ENCODE measurements at places on chromosomes 16 and 17.
A peak's percentile ranks its signal among the peaks of the same experiment; 100 is the strongest.

- no peak for DNase-seq
These were observed 8.9 kb downstream of the DCAKD start for GRCh38 chr17:45042346-45043120.

DNA sequence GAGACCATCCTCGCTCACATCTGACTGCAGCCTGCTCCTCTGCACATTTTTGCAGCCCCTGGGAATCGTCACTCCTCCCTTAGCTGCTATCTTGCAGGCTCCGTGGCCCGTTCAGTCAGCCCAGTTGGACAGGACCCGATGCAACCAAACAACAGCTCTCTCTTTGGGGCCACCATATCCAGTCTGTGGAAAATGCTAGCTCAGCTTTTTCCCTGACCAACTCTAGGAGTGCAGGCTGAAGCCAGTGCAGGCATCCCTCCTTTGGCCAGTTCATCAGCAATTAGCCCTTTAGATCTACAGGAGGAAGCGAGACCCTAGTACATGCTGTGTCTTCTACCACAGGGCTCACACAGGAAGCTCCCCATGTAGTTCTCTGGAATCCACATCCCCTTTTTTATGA, 182.1 kb downstream of the HS3ST3A1 start:
- no peak for DNase-seq

DNA sequence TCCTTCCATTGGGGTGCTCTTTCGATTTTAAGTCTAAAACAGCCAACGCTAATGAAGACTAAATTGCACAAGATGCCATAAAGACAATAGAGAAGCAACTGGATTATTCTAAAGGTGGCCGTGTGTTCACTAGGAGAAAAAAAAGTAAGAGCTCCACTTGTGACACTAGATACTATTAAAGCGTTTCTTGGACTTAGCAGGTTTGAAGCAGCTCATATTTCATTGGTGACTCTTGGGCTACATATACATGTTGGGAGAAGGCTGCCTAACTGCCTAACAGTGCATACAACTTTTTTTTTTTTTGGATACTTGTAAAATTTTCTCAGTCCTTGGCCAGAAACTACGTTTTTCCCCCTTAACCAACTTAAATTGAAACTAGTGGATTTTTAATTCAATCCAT, 111.8 kb upstream of the NOG start:
- no peak for DNase-seq

GRCh38 chr16:21996923-21997696, 3.8 kb downstream of the PDZD9 start:
- DNase-seq = no peak

DNA sequence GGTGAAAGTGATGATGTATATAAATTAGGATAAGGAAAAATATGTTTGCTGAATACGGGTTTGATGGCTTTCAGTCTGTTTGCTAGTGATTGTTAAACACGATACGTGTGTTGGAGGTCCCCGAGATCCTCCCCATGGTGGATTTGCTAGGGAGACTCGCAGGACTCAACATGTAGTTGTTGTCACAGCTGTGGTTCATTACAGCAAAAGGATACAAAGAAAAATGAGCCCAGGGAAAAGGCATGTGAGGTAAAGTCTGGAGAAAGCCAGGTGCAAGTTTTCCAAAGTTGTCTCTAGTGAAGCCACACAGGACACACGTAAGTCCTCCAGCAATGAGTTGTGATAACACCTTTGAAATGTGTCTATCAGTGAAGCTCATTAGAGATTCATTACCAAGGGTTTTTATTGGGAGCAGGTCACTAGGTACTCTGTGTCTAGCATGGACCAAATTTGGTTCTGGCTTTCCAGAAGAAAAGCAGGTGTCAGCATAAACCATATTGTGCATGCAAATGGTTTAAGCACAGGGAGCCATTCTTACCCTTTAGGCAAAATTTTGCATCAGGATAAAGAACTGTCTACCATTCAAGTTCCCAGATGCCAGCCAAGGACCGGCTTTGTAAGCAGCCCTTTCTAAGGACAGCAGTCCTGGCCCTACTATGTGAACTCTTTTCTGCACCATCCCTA, 215.2 kb upstream of the WSCD1 start:
- no peak for DNase-seq

- no peak for DNase-seq
These were observed 79.9 kb downstream of the WNT3 start for GRCh38 chr17:46738544-46738943.

DNA sequence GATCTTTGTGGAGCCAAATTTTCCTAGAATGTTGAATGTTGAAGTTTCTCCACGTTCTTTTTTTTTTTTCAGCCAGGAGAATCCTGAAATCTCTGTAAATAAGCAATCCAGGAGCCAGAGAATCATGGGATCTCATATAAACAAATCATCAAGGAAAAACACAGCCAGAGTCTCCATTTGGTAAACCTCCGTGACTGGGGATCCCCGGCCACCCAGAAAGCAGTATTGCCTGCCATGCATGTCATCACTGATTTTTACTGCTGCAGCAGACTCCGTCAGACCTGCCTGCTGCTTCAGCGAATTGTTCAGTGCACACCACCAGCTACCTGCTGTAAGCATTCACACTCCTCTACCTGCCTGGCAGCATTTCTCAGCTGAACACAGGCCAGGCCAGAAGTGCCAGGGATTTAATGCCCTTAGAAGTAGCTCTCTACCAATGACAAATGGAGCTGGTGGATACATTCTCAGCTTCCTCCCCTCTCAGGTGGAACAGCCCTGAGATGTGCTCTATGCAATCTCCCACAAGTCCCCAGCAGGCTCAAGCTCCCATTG, 158.6 kb downstream of the CYLD start:
- no peak for DNase-seq

GRCh38 chr17:15782866-15783265, 50.8 kb downstream of the TBC1D26 start:
- DNase-seq = no peak

DNA sequence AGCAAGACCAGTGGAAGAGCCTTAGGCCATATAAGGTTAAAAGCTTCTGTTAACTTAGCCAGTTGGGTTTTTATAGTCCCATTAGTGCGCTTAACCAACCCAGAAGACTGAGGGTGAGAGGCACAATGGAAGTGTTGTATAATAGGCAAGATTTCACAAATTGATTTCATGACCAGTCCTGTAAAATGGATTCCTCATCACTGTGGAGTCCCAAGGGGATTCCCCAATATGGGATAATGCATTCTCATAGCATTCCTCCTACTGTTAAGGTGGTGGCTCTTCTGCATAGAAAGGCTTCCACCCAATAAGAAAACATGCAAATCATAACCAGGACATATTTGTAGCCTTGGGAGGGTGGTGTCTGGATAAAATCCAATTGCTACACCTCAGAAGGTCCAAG, 22.1 kb upstream of the B4GALNT2 start:
- no peak for DNase-seq

GRCh38 chr16:68749432-68749831, 12.3 kb downstream of the CDH1 start:
- no peak for DNase-seq

DNA sequence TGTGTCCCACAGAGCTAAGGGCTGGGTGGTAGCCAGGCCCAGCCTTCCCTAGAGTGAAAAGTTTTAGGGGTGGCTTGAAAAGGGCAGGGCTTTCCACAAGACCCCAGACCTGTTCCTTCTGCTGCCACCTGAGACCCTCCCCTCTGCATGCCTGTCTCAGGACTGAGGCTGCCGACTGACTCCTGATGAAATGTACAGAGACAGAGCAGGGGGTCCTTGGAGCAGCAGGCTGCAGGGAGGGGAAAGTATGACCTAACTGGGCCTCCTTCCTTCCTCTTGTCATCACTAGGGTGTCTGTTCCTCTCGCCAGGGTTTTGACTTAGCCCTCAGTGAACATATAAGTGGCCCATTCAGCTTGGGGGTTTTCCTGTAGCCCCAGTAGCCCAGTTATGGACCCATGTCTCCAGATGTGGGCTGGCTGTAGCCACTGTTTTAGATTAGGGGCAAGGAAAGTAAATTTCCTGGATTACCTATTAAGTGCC, 14.9 kb upstream of the NFATC3 start:
- DNase-seq = no peak

GRCh38 chr17:73874008-73874720, 229.9 kb upstream of the SDK2 start:
- DNase-seq = no peak

DNA sequence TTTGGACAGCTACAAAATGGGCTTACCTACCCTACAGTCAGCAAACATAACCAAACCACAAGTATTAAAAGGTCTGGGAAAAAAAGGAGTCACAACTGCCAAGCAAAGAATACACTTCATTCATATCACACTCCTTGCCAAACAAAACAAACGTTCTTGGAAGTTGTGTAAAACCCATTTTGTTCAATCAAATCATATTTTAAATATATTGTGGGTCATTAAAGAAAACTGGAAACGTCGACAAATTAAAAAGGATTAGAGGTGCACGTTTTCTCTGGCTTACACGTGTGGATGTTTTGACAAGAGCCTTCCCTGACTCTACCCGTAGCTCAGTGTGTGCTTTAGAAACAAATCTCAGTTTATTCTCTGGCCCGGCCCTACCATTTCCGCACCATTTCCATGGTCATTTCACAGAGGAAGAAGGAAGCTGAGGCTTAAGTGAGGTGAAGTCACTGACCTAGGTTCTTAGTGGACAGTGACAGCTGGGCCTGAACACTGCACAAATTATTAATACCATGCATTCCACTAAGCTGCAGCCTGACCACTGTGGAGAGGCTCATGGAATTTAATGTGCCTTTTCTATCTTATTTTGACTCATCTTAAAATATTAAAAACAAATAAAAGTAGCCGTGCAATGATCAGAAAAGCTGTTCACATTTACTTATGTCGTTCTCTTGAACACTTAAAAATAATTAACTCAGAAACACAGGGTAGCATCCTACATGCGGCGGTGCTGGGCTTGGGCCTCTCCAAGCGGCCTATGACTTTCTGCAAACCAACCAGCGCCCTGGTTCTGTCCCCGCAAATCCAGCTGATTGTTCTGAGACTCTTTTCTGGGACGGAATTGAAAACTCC, 968 bp downstream of the CEP112 start:
- no peak for DNase-seq

DNA sequence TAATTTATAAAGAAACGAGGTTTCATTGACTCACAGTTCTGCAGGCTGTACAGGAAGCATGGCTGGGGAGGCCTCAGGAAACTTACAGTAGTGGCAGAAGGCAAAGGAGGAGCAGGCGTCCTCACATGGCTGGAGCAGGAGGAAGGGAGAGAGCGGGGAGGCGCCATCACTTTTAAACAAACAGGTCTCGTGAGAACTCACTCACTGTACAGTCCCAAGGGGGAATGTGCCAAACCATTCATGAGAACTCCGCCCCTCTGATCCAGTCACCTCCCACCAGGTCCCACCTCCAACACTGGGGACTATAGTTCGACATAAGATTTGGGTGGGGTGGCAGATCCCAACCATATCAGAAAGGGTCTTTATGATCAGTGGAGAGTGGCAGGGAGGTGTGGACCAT, 392.4 kb upstream of the TNRC6C start:
- DNase-seq = no peak

DNA sequence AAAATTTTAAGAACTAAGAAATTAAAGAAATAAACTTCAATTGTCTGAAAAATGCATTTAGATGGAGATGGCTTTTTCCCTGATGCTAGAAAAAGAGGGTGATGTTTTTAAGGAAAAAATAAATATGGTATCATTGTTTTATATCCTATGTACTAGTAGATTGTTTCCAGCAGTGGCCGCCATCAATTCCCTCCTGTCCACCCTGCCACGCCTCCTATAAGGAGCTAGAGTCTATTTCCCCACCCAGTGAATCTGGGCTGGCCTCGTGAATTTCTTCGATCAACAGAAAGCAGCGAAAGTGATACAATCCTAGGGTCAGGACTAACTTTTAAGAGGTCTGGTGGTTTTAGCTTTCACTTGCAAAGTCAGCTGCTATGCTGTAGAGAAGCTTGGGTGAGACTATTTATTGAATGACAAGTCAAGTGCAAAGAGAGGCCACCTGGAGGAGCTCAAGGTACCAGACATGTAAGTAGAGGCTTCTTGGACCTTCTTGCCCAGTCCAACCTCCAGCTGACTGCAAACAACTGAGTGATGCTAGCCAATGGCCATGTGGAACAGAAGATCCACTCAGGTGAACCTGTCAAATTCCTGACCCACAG, 80.9 kb upstream of the MTMR4 start:
- peak; percentile 4 for DNase-seq

DNA sequence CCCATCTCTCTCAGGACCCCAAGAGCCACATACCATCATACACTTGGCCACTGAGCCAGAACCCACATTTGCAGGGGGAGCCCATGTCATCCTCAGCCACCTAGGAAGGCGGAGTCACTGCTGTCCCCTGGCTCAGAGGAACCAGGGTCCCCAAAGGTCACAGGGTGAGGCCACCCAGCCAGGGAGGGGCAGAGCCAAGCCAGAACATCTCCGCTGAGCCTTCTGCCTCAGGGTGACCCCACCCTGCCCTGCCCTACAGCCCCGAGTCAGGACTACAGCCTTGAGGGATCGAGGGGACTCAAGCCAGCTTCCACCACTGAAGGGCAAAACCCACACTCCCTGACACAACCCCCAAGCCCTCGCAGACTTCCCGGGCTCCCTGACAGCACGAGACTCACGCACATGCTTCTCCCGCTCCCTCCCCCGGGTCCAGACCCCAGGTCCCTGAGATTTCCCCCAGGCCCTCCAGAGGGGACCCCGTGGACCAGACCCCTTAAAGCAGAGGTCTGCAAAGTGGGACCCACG, 17.4 kb downstream of the PIEZO1 start:
- DNase-seq = no peak

DNA sequence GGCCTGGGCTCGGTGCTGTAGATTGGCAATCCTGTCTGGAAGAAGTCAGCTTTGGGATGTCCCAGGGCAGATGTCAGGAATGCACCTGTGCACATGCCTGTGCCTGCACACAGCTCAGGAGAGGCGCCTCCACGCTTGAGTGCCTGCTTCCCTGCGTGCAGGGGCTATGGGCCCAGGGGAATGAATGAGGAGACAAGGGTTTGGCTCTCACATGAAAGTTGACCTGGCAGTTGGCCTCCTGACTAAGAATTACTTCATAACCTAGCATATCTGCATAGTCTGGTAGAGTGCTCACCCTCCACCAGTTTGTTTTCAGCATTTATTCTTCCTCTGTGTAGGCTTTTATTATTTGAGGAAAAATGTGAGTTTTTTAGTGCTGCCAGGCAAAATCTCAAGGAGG, 50.0 kb downstream of the PLD6 start:
- DNase-seq = no peak

DNA sequence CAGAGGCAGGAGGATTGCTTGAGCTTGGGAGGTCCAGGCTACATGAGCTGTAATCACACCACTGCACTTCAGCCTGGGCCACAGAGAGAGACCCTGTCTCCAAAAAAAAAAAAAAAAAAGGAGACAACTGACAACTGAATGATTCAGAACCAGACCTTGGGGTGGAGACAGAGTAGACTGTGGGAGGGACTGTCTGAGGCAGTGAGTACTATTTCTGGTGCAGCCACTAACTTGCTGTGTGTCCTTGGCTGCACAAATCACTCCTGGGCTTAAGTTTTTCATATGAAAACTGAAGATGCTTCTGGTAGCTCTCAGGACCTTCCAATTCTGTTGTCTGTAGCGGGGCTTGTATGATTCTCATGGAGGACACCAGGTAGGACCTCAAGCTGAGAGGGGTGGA, 5.8 kb downstream of the ASB16 start:
- no peak for DNase-seq

- DNase-seq = no peak
These were observed 22.8 kb downstream of the TAOK1 start for GRCh38 chr17:29412780-29413565.

All from SW 1271 (cell line).